ENCODE measurements at places on chromosomes 1 and 21.

GRCh38 chr1:16014509-16015482, 3.0 kb downstream of the HSPB7 start:
- no peak for DNase-seq

- DNase-seq: no peak
These were observed 82.3 kb downstream of the NOTCH2 start for GRCh38 chr1:119987112-119987511.

DNA sequence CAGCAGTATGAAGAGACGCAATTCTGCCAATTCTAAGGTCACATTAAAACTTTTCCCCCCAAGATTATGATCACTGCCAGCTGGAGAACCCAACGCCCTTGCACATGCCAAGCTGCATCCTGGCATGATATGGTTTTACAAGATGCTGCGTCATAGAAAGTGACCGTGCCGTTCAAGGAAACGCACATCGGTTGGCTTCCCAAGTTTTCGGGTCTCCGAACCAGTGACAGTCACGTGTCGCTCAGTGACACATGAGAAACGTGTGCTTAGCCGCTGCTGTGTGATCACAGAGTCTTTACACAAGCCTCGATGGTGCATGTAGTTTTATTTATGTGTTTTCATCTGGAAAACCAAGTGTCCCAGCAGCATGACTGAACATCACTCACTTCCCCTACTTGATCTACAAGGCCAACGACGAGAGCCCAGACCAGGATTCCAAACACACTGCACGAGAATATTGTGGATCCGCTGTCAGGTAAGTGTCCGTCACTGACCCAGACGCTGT, 7.4 kb downstream of the SMIM1 start:
- DNase-seq: no peak

DNA sequence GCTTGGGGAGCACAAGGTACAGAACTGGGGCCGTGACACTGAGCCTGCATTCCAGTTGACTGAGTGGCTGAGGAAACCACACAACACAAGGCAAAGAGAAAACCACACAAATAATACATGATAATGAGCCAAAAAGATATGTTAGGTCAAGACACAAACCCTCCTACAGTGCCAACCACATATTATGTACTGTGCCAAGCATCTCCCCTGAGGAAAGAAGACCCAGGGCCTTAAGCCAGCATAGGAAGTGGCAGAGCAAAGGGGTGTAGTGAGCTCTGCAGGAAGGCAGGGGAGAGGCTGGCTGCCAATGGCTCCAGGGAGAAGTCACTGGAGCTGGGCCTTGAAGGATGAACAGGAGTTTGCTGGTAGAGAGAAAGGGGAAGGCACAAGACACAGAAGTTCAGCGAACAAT, 28.2 kb downstream of the CTNNBIP1 start:
- no peak for DNase-seq

GRCh38 chr1:243902100-243902499, 52.1 kb upstream of the AKT3 start:
- no peak for DNase-seq

DNA sequence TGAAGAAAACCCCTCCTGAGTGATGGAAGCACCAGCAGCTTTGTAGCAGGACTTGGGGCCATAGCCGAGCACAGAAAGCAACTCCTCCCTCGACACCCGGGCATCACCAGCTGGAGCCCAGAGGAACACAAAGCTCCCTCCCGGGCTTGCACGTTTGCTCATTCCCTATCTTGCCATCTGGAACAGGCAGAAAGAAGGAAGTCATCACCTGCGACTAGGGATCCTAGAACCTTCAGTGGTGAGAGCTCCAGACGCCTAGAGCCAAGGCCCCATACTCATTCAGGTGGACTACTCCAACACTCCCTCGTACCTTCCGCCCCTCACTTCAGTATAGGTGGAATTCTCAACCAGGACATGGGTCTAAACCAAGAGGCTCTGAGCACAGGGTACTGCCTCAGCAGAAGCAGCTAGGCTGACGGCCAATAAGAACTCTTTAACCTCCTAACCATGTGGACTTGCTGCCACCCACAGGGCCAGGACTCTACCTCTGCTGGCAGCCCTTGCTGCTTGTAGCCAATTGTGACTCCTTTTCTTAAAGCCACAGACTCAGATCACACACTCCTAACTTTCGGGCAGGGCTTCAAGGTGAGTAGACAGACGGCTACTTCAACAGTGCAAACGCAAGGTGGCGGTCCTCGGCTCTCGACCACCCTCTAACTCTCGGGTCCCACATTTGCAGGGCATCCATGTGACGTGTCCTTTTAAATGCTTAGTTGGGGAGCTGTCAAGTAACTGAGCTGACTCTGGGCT, 65.4 kb downstream of the NPHP4 start:
- no peak for DNase-seq

- DNase-seq: no peak
These were observed 193.3 kb downstream of the NPHP4 start for GRCh38 chr1:5798904-5799303.

- DNase-seq: peak; percentile 87
These were observed at the start of gene LRRC8C for GRCh38 chr1:89632657-89633247. TSS of gene LRRC8C (plus strand) at chr1:89633120. CDS start at chr1:89686474, 53,354 bp downstream.

DNA sequence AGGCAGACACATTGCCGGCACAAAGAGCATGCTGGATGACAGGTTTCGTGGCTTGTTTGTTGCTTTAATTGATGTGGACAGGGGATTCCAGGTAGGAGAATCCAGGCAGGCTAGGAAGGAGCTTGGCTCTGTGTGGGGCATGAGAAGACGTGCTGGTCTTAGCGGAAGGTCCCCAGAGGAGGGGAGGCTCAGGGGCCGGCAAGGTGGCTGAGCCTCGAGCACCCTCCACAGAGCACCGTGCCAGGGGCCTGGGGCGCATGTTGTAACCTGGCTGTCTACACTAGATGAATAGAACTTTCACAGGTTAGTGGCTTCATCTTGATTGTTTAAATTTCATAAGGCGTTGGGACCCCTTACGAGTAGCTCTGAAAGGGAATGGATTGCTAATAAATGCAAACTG, 223.1 kb downstream of the CAMTA1 start:
- DNase-seq: no peak

GRCh38 chr1:103371234-103371633, 154.3 kb upstream of the RNPC3 start:
- DNase-seq: no peak

DNA sequence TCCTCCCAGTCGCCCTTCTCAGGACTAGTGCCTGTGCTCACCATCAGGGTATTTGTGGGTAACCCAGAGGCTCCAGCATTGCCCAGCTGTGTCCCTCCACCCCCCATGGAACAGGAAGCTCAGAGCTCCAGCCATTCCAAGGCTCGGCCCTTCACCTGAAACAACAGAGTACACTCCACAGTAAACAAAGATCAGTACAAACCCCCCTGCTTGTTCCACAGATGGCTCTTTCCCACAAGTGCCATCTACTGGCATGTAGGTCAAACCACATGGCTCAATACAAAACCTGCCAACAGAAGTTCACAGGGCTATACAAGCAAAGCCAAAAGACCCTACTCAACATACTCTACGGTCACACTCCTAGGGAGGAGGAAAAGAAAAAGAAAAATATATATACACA, 258.7 kb downstream of the AGBL4 start:
- no peak for DNase-seq

DNA sequence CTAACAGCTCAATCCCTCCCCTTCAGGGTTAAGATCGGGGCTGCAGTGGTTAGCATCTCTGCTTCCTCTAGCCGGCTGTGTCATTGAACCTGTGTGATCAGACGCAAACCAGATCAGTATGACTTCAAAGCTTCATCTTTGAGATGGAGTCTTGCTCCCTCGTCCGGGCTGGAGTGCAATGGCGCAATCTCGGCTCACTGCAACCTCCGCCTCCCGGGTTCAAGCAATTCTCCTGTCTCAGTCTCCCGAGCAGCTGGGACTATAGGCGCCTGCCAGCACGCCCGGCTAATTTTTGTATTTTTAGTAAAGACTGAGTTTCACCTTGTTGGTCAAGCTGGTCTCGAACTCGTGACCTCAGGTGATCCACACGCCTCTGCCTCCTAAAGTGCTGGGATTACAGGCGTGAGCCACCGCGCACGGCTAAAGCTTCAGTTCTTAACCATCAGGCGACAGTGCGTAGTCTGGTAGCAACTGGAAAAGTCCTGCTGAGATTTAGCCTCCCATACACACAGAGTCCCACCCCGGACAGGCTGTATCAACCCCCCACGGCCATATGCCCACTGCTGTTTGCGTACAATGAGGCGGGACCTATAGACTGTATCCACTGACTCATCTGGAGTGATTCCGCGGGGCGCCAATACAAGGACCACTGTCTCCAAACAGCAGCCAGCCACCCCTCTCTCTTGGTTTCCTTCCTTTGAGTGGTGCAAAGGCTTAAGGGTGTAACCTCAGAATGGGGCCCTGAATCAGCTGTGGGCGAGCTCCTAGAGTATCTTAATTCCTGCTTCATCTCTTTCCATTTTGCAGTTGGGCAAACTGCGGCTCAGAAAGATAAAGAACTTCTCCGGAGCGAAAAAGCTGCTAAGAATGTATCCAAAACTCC, 23.3 kb downstream of the CELA3A start:
- DNase-seq: peak; percentile 29

- DNase-seq: no peak
These were observed 77.6 kb downstream of the PGBD5 start for GRCh38 chr1:230348386-230349019.

GRCh38 chr1:170703591-170703990, 39.7 kb downstream of the PRRX1 start:
- DNase-seq: no peak

DNA sequence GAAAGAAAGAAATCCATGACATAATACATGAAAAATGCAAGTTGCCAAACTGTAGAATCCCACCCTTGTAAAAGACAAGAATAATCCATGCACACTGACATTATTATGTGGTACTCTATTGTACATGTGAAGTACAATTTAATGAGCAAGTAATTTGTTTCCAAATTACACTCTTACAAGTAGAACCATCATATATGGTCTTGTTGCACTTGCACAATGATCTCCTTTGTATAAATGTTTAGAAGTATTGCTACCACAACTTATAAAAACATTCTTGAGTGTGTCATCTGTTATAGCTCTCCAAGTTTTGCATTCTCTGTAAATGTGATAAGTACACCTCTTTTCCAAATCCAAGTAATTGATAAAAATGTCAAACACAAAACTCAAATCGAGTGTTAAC, 29.1 kb upstream of the ZNF281 start:
- no peak for DNase-seq

DNA sequence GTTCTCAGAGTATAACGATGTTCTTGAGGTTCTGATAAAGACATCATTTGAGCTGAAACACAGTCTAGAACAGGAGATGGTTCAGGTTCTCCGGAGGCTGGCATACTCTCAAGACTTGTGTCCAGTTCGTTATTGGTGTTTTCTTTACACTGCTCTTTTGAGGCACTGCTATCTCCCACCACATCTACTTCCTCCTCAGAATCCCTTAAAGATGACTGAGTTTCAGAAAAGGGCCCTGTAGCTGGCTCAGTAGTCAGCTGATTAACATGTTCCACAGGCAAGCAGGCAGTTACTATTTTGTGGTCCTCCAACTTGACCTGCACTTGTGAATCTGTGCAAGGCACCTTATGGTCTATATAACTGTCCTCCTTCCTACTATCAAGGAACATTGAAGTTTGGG, 50.2 kb downstream of the ZZZ3 start:
- no peak for DNase-seq

GRCh38 chr21:26715116-26715515, 130.1 kb downstream of the ADAMTS1 start:
- DNase-seq: no peak

- DNase-seq: no peak
These were observed 1.3 kb downstream of the SCYL3 start for GRCh38 chr1:169892176-169892926.
